ENCODE measurements at places on chromosomes 4 and X. TPM values are rescaled to one million over a fixed set of nuclear protein-coding genes. Genes with fewer than 3 reads are reported as not detected.

GRCh38 chrX:118197730-118198129 is 81.1 kb upstream of the KLHL13 start:
- DNase-seq: no peak

- no peak for DNase-seq
These were observed 216.1 kb downstream of the STK32B start for GRCh38 chr4:5267408-5267807.

DNA sequence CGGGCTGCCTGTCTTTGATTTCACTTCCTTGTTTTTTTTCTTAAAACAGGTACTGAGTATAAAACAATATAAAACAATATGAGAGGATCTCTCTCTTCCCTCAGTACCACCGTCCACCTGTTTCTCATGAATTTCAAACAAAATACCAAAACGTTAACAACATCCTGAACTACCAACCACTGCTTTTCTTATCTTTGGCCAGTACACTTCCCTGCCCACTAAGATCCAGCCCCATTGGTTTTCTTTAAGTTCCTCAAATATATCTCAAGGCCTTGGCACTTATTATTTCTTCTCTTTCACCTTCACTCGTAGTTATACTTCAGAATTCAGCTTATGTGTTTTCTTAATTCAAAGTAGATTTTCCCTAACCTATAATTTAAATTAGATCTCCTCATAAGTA is 370.2 kb upstream of the GRIA3 start:
- no peak for DNase-seq

DNA sequence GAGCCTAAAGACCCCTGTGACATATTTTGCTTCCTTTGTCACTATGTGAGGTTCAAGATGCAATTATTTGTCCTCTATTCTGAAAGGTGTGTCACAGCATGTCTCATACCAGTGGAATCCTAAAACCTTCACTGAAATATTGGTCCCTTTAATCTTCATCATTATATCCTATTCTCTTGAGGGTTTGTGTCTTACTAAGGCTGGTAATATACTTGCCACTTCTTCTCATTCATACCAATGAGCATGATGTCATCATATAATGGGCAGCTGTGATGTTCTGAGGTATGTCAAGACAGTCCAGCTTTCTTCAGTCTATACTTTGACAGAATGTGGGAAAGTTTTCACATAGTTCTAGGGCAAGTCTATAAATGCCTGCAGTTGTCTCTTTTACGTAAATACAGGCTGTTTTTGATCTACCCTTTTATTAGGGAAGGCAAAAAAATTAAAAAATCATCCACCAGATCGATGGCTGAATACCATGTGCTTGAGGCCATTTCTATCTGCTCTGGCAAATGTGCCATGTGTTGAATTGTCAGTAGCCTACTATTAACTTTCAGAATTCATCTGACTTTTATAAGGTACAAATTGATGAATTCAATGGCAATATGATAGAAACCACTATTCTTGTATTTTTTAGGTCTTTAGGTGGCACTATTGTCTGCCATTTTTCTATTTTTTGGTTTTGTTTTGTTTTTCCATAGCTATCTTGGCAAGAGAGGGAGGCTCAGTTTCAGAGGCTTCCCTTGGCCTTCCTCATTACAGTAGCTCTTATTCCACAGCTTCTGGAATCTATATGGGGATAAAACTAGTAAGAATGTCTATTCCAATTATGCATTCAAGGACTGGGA is 209.0 kb downstream of the PPARGC1A start:
- peak; percentile 5 for DNase-seq

GRCh38 chr4:138225477-138225876 is 16.7 kb downstream of the SLC7A11 start:
- no peak for DNase-seq

GRCh38 chr4:116073051-116073450 is 959.6 kb upstream of the NDST4 start:
- no peak for DNase-seq

GRCh38 chr4:70177090-70177489 is 18.4 kb upstream of the ODAM start:
- DNase-seq: no peak

GRCh38 chr4:52943677-52944076 is 81.6 kb downstream of the RASL11B start:
- no peak for DNase-seq

- peak; percentile 75 for DNase-seq
These were observed 19.4 kb downstream of the SH3TC1 start for GRCh38 chr4:8218371-8219031.

DNA sequence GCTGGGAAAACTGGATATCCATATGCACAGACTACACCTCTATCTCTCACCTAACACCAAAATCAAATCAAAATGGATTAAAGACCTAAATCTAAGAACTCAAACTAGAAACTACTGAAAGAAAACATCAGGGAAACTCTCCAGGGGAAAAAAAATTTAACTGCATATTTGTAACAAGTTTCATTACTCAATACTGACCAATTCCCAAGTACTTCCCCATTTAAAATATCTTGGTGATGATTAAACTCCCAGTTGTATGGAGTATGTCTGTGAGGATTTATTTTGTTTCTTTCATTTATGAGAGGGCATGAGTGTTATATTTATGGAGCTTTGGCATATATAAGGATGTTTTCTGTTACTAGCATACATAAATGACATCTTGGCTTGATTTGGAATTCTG is 112.3 kb upstream of the IL15 start:
- no peak for DNase-seq

DNA sequence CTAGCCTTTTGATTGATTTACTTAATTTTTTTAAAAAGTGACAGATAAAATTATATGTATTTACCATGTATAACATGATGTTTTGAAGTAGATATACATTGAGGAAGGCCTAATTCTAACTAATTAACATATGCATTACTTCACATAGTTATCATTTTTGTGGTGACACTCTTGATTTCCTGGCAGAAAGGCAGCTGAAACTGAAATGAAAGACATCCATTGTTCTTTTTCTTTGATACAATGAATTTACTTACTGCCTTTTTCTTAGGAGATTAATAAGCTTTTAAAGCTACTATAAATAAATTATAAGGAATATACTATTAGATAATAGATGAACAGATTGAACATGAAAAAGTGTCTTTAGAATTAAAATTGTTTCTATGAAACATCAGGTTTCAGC is 26.7 kb downstream of the ANKRD50 start:
- DNase-seq: peak; percentile 57

GRCh38 chr4:184287697-184288255 is 70.1 kb upstream of the ENPP6 start:
- no peak for DNase-seq

- DNase-seq: no peak
These were observed 101.0 kb upstream of the HS3ST1 start for GRCh38 chr4:11529625-11530201.

GRCh38 chrX:72094894-72095293 is 36.8 kb downstream of the RTL5 start:
- no peak for DNase-seq

DNA sequence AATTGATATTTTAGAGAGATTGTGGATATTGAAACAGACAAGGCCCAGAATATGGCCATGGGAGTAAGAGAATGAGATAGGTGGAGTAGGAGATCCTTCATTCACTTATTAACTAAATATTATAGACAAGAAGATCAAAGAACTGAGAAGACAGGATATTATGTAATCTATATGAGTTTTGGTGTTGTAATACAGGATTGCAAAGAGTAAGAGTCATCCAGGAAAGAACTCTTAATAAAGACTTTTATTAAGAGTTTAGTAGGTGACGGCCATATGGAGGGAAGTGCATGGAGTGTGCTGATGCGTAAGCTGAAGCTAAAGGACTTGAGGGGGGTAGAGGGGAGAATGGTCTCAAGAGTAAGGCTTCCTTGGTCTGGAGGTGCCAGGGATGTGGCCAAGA is 153.7 kb downstream of the VEGFC start:
- DNase-seq: no peak

DNA sequence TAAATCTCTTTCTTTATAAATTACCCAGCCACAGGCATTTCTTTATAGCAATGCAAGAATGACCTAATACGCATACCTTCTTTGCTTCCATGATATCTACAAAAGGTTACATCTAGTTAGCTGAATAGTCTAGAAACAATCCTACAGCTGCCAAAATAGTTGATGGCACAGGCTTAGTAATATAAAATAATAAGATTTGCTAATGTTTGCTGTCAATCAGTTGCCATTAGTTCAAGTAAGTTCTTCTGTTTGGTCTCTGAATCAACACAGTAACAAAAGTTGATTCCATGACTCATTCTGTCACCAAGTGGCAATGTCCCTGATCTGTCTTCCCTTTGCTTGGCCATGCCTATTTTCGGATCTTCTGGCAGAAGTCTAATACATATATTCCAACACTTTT is 470.2 kb downstream of the SPRY1 start:
- DNase-seq: no peak

- DNase-seq: no peak
These were observed 991.4 kb downstream of the CCSER1 start for GRCh38 chr4:91118597-91118996.

Gene BBS7
- 22.3 TPM for total RNA-seq

Gene TMEM47
- 44.9 TPM for total RNA-seq

Gene ARMCX4
- total RNA-seq: 4.2 TPM

Gene HTN3
- total RNA-seq: not detected

All from SJCRH30 (cell line).